ENCODE measurements at places on chromosomes 12 and 14. TPM values are rescaled to one million over a fixed set of nuclear protein-coding genes. Genes with fewer than 3 reads are reported as not detected.

- DNase-seq = no peak
These were observed 32.2 kb upstream of the ANKRD9 start for GRCh38 chr14:102541771-102542170.

Gene FZD10
- 18.0 TPM for total RNA-seq

Gene CD4
- 3.6 TPM for total RNA-seq

DNA sequence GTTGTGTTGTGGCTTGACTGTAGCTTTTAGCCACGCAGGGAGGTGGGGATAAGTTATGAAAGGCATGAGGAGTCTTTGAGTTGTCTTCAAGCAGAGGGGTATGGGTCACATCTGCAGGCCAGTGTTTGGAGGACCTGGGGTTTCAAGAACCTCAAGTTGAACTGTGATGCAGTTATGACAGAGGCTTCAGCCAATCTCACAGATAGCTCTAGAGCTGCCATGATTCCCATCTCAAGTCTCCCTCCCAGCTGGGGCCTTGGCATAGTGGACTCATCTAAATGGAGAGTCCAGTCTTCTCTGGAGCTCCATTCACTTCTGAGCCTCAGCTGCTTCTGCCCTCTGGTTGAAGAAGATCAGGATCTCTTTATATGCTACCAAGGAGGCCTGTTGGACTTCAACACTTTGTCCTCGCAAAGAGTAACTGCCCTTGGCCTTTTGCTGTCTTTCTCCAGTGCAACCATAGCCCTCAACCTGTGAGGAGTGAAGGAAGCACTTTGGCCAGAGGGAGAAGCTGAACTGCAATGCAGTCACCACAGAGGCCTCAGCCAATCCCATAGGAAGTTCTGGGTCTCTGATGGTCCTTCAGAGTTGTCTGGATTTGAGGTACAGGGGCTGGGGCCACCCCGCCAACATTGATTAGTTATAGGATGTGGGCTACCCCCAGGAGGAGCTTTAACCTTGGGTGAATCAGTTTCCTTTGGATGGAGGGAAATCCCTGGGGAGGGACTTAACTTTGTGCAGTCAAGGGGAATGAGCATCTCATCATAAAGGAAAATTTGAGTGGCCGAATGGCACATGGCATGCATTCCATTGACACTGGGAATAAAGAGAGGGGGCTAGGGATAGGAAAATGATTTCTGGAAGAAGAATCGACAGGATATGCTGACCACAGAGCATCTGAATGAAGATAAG is 230.5 kb downstream of the PCNX1 start:
- DNase-seq = no peak

GRCh38 chr12:153080-153746 is 60.7 kb downstream of the SLC6A12 start:
- no peak for DNase-seq
